ENCODE measurements at places on chromosomes 6 and 20.

DNA sequence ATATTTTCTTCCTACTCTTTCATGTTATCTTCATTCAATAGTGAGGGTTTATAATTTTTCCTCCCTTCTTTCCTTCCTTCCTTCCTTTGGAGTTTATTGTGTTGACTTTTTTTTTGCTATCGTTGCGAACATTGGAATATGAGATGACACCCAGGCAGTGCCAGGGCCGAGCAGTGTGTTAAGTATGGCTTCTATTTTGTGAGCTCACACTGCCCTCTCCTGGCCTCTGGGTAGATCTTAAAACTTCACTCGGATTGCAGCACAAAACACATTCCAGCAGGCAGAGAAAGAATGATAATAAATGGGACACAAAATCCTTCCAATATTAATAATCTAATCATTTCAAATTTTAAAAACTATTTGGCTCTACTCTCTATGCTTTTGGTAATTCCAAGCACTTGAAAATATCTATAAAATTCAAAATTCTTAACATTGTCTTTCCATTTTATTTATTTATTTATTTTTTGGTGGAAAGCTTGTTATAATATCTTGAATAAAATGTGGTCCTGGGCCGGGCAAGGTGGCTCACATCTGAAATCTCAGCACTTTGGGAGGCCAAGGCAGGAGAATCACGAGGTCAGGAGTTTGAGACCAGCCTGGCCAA is 147.4 kb upstream of the OLIG3 start:
- DNase-seq: peak; percentile 18

DNA sequence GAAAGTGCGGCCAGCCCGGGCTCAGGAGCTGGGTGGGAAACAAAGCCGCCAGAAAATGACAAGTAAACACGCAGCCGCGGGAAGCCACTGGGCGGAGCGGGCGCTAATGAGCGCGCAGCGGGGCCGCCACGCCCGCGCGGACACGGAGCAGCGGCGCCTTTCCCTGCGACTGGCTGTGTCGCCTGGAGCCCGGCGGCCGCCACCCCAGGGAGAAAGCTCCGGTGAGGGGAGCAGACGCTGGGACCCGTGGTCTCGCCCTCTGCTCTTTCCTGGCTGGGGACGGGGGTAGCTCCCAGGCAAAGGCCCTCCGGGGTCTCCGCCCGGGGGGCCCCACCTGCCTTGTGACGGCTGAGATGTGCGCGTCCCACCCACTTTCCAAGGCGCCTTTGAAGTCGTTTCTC is 54.9 kb downstream of the PRR18 start:
- DNase-seq: no peak

DNA sequence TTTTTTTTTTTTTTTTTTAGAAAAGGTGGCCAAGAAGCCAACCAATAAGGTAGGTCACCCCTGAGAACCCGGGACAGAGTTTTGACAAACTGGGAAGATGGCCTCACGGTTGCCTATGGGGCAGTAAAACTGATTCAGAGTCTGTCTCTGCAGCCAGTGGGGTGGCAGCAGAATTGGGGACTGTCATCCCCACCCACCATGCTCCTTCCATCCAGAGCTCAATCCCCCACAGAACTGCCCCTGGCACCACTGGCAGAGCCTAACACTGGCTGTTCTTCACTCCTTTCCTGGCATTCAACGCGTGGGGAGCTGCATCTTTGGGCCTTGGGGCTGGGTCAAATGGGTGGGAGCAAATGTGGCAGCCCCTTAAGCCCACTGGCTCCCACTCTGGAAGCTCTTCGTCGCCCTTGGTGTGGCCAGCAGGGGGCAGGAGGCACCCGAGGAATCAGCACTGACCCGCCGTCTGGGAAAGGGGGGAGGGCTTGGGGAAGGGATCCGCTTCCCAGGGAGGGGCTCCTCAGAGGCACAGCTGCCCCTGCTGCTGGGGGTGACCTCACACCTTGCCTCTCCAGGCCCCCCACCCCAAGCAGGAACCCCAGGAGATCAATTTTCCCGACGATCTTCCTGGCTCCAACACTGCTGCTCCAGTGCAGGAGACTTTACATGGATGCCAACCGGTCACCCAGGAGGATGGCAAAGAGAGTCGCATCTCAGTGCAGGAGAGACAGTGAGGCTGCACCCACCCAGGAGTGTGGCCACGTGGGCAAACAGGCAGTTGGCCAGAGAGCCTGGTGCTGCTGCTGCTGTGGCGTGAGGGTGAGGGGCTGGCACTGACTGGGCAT is 10.4 kb downstream of the CD40 start:
- no peak for DNase-seq

DNA sequence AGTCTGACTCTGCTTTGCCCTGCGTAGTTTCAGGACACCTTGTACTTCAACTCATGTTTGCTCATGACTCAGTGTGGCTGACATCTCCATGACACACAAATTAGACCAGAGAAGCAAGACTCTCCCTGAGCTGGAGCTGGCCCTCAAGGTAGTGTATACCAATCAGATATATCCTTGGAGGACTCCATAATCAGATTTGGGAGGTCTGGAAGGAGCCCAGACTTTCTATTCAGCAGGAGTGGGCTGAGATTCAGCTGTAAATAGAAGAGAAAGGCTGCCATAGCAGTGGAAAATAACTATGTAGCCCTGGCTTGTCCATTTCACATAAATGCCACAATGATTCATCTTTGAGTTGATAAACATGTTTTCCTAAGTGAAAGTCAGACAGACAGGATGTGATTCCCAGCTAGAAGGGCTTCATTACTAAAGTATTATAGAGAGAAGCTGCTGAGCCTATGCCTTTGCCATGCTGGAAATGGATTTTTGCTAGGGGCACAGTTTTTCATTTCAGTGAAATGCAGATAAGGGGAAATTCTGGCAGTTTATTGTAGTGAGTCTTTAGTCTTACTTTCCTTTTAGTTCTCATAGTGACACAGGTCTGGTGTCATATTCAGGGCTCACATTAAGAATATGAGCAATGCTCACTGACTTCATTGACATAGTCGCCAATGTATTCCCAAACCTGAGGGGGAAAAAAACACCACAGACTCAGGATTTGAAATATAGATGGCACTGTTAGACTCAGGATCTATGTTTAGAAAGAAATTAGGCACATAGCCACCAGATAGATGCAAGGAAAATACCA is 95.3 kb downstream of the CLVS2 start:
- DNase-seq: no peak

GRCh38 chr20:33704197-33704924 is 15.7 kb downstream of the PXMP4 start:
- DNase-seq: no peak

GRCh38 chr6:965343-965742 is 272.4 kb upstream of the EXOC2 start:
- no peak for DNase-seq

- no peak for DNase-seq
Observed at GRCh38 chr6:161840380-161840779, 566.5 kb upstream of the AGPAT4 start.

GRCh38 chr20:34215711-34216381 is 25.4 kb upstream of the ASIP start:
- DNase-seq: peak; percentile 37

DNA sequence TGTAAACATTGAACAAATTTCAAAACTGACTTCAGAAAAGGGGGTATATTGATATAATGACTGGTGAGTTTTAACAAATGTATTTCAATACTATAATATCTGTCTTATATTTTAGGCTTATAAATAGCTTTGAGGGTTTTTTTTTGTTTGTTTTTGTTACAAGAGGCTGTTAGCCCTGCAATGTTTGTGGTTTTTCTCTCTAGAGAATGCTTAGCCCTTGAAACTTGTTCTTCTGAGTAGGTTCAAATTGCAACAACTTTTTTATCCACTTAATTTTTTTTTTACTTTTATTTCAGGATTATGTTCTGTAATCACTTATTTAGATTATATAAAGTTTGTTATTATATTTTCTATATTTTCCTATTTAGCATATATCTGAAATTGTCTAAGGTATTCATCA is 333.2 kb downstream of the RIMS1 start:
- DNase-seq: no peak

- DNase-seq: no peak
Observed at GRCh38 chr6:113287396-113287795, 569.7 kb upstream of the MARCKS start.
